ENCODE measurements at places on chromosomes 16 and 17.
A peak's percentile ranks its signal among the peaks of the same experiment; 100 is the strongest.

DNA sequence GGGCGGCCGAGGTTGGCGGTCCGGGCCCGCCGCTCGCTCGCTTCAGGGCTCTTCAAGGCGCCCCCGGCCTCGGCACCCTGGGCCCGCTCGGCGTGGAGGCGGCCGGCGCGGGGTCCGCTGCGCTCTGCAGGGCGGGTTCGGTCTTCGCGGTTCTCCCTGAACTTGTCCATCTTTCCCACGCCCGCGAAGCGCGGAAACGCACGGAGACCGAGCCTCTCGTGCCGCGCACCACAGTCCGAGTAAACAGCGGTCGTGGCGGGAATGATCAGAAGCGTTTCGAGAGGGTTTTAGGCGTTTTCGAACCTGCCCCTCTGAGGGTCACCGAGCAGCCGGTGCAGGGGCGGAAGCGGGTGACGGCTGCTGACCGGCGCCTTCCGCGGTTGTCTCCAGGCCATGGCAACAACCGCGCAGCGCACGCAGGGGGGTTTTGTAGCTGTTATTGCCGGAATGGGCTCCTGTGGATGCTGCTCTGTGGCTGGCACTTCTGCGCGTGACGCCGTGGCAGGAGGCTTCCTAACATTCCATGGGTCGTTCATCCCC, 414 bp downstream of the NARF start:
- peaks cover 15% of the 10 kb centered on the region for H3K4me1 ChIP-seq
- peak; percentile 64 for DNase-seq
- peak overlapping the region; percentile 85 for H3K4me3 ChIP-seq
- H3K36me3 ChIP-seq, result peaks cover 36% of the 10 kb centered on the region

GRCh38 chr17:7816926-7817642, 16.9 kb upstream of the KDM6B start:
- no peaks in the 10 kb centered on the region for H3K27me3 ChIP-seq
- H3K27ac ChIP-seq, result no peak overlapping the region
- no peaks in the 10 kb centered on the region for H3K4me1 ChIP-seq
- H3K36me3 ChIP-seq, result no peaks in the 10 kb centered on the region
- no peak for DNase-seq
- no peak overlapping the region for H3K4me3 ChIP-seq

DNA sequence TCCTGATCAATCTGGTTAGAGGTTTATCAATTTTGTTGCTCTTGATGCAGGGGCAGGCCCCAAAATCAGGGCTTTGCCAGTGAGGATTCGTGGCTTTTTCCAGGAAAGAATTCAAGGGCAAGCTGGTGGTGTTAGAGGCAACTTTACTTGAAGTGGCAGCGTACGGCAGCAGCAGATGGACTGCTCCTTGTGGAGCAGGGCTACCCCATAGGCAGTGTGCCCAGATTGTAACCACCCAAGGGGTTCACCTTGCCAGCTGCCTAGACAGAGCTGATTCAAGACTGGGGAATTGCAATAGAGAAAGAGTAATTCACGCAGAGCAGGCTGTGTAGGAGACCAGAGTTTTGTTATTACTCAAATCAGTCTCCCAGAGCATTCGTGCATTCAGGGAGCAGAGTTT, 16.7 kb downstream of the DRC7 start:
- no peak overlapping the region for H3K27ac ChIP-seq
- no peaks in the 10 kb centered on the region for H3K27me3 ChIP-seq
- no peak for DNase-seq
- H3K36me3 ChIP-seq, result no peaks in the 10 kb centered on the region
- no peak overlapping the region for H3K4me3 ChIP-seq

GRCh38 chr17:28675980-28676379, 14.0 kb downstream of the SUPT6H start:
- peak; percentile 35 for DNase-seq
- H3K36me3 ChIP-seq, result peaks cover 78% of the 10 kb centered on the region
- H3K4me1 ChIP-seq, result no peaks in the 10 kb centered on the region
- no peak overlapping the region for H3K27ac ChIP-seq
- no peak overlapping the region for H3K4me3 ChIP-seq

- H3K27me3 ChIP-seq, result no peaks in the 10 kb centered on the region
- DNase-seq, result no peak
Observed at GRCh38 chr17:27991462-27991993, 50.9 kb upstream of the NLK start.

- DNase-seq, result no peak
- no peak overlapping the region for H3K4me3 ChIP-seq
- H3K4me1 ChIP-seq, result peaks cover 8% of the 10 kb centered on the region
- no peak overlapping the region for H3K27ac ChIP-seq
Observed at GRCh38 chr17:73838815-73839214, 194.6 kb upstream of the SDK2 start.

DNA sequence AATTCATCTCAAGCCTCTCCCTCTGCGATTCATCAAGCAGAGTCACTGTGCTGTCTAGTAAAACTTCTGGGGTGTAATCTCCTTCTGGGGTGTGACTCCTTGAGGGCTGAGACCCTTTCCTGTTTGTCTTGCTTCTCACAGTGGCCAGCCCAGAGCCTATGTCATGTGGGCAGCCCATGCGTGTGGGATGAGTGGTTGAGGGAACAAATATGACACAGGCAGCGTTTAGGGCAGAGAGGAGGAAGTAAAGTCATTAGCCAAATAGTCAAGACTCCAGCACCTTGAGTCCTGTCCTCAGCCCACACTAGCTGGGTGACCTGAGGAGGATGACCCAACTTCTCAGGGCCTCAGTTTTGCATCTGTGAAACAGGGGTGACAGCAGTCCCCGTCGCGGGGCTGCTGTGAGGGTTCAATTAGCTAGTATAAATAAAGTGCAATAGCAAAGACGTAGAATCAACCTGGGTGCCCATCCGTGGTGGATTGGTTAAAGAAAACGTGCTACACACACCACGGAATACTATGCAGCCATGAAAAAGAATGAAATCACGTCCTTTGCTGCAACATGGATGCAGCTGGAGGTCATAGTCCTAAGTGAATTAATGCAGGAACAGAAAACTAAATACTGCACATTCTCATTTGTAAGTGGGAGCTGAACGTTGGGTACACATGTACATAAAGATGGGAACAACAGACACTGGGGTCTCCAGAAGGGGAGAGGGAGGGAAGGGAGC, 4.5 kb upstream of the ITGAX start:
- no peak overlapping the region for H3K27ac ChIP-seq
- no peaks in the 10 kb centered on the region for H3K36me3 ChIP-seq
- peaks cover 15% of the 10 kb centered on the region for H3K4me1 ChIP-seq
- H3K4me3 ChIP-seq, result no peak overlapping the region

- no peaks in the 10 kb centered on the region for H3K27me3 ChIP-seq
- no peak for DNase-seq
- no peak overlapping the region for H3K4me3 ChIP-seq
- no peak overlapping the region for H3K27ac ChIP-seq
- H3K36me3 ChIP-seq, result no peaks in the 10 kb centered on the region
Observed at GRCh38 chr16:73126525-73126853, 78.6 kb upstream of the ZFHX3 start.

- DNase-seq, result no peak
- H3K4me1 ChIP-seq, result peaks cover 50% of the 10 kb centered on the region
- no peak overlapping the region for H3K4me3 ChIP-seq
- peaks cover 3% of the 10 kb centered on the region for H3K27me3 ChIP-seq
- H3K36me3 ChIP-seq, result peaks cover 10% of the 10 kb centered on the region
Observed at GRCh38 chr16:11051430-11051829, 107.1 kb downstream of the CLEC16A start.

GRCh38 chr17:36863131-36863530, 74.1 kb upstream of the LHX1 start:
- no peak for DNase-seq
- H3K36me3 ChIP-seq, result no peaks in the 10 kb centered on the region
- no peaks in the 10 kb centered on the region for H3K27me3 ChIP-seq
- no peaks in the 10 kb centered on the region for H3K4me1 ChIP-seq
- no peak overlapping the region for H3K27ac ChIP-seq

DNA sequence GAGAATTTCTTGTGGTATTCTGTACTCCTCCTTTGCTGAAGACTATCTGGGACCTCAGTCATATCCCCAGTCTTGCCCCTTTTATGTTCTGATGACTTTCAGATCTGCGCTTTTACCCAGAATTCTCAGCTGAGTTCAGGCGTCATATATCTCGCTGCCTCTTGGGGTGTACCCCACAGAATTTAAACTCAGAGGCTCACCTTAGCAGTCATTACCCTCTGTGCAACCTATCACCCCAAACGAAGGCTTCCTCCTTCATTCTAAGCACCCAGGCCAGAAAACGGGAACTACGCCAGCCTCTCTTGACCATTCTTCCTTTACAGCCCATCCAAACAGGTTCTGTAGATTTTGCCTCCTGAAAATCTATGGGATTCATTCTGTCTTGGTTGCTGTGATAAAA, 574.8 kb upstream of the C16orf82 start:
- H3K36me3 ChIP-seq, result no peaks in the 10 kb centered on the region
- H3K27me3 ChIP-seq, result no peaks in the 10 kb centered on the region
- DNase-seq, result no peak
- H3K4me3 ChIP-seq, result no peak overlapping the region
- H3K4me1 ChIP-seq, result no peaks in the 10 kb centered on the region

DNA sequence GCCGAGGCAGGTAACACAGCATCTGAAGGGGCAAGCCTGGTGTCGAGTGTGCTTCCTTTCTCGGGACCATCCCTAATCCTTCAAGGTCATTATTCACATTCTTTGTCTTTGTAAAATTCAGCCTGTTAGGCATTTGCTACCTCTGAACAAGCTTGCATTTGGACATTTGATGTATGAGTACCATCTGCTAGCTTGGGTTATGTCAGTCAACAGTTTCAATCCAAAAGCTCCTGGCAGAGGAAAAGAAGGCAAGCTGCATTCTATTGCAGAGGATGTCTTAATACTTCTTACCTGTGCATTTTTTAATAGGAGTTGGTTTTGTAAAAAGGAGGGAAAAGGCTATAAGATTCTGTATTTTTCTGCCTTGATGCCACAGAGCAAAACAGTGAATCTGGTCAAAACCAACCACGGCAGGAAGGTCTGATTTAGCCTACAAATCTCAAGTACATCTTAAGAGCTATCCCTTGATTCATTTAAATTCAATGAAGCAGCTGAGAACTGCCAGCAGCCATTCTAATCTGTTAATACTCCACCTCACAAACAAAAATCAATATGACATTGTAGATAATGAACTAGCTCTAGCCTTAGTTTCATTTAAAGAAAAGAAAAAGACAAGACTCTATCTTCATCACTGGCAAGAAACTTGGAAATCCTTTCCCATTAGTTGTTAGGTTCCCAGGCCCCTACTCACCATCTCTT, 39.0 kb downstream of the TEX2 start:
- H3K27me3 ChIP-seq, result no peaks in the 10 kb centered on the region
- DNase-seq, result no peak
- no peaks in the 10 kb centered on the region for H3K4me1 ChIP-seq
- H3K4me3 ChIP-seq, result no peak overlapping the region
- H3K36me3 ChIP-seq, result no peaks in the 10 kb centered on the region

GRCh38 chr17:16477255-16477654, 14.7 kb downstream of the LRRC75A start:
- no peak overlapping the region for H3K27ac ChIP-seq
- no peak overlapping the region for H3K4me3 ChIP-seq

DNA sequence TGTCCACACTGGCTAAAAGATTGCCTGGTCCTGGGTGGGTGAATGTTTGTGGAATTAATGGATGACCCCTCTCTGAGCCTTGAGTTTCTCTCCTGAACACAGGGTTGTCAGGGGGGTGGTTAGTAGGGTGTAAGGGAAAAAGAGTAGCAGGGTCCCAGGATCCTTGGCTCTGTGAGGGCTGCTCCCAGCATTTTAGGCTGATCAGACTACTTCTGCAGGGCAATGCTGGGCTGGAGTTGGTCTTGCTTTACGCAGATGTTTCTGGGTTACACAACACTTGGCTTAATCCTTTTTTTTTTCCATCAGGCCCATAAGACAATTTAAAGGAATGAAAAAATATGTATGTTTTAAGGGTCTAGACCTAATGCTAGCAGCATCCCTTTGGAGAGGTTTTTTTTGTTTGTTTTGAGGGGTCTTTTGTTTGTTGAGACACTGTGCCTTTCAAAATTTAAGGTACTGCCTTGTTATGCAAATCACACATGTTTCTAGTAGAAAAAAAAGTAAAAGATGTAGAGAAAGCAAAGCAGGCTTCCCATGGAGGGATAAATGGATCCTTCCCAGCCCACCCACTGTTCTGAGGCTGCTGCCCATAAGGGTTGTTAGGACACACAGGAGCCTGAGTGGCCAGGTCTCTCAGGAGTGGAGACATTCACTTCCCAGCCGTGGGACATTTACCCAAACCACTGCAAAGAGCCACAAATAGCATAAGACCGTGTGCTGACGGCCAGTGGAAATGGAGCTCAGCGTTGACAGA, 225.6 kb upstream of the HSBP1 start:
- no peaks in the 10 kb centered on the region for H3K4me1 ChIP-seq
- DNase-seq, result no peak
- no peak overlapping the region for H3K4me3 ChIP-seq
- H3K27ac ChIP-seq, result no peak overlapping the region
- no peaks in the 10 kb centered on the region for H3K36me3 ChIP-seq

GRCh38 chr17:35978346-35978745, 3.0 kb downstream of the CCL16 start:
- no peaks in the 10 kb centered on the region for H3K36me3 ChIP-seq
- H3K4me1 ChIP-seq, result no peaks in the 10 kb centered on the region
- H3K27me3 ChIP-seq, result no peaks in the 10 kb centered on the region
- H3K4me3 ChIP-seq, result no peak overlapping the region
- no peak for DNase-seq

GRCh38 chr17:69246202-69246601, 17.6 kb upstream of the ABCA10 start:
- no peak overlapping the region for H3K27ac ChIP-seq
- DNase-seq, result no peak
- no peaks in the 10 kb centered on the region for H3K4me1 ChIP-seq
- H3K27me3 ChIP-seq, result no peaks in the 10 kb centered on the region
- H3K36me3 ChIP-seq, result peaks cover 3% of the 10 kb centered on the region

DNA sequence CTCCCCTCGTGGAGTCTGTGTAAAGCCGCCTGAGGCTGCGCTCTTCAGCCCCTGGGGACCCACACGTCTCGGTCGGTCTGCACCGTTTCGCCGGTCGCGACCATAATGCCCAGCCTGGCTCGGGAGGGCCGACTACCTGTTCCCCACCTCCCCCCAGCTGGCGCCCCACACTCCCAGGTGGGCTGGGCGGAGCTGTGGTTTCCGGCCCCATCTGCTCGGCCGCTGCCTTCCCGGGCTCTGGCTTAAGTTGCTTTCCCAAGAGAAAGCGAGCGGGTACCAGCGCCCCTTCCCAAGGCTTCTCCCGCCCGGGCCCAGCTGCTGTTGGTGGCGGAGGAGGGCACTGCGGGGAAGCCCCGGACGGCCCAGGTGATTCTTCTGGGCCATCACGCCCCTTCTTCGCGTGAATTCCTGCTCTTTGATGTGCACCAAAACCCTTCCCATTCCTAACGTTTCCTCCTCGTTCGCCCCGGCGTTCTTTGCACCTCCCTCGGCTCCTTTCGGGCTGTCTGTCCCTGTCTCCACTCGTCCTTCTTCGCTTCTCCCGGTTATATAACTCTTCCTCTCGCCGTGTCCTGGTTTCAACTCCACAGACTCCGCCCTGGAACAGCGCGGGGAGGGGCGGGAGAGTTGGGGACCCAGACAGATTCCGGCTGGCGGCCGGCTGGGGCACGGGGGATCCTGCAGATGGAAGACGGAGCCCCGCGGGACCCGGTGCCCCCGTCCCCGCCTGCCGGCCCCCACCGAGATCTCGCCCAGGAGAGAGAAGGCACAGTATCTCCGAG, 2.0 kb downstream of the KDM6B start:
- peak overlapping the region; percentile 98 for H3K27ac ChIP-seq
- peak overlapping the region; percentile 90 for H3K4me3 ChIP-seq
- peaks cover 57% of the 10 kb centered on the region for H3K4me1 ChIP-seq
- no peak for DNase-seq

Data from common myeloid progenitor, CD34-positive (primary cell).